ENCODE measurements at places on chromosomes 3 and 15.

DNA sequence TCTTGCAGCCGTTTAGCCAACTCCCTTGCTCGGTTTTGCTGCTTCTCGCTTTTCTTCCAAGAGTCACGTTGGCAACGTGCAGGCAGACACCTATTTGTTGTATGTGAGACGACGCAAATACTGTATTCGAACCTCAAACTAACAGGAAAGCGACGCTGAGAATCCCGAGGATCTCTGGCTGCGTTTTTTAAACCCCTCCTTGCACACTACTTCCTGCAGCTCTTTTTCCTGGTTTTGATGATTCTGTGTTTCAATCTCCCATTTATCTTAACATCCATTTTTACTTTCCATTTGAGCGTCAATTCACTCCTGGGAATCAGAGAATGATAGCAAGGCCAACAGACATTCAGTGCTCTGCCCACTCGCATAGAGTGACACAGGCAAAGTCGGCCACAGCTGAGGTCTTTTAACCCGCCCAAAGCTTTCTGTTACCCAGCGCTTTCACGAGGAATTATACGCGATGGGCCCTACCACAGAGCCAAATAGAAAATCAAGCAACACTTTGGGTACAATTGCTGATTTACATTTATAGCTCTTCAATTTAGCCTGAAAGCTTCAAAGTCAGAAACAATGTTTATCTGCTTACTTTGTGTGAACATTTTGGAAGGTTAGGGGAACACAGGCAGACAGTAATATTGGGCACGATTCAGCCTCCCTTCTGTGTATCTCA is 1.6 kb upstream of the ANXA2 start:
- no peak for DNase-seq

- DNase-seq = no peak
Measured at GRCh38 chr15:63830113-63830512, 3.6 kb downstream of the HERC1 start.

DNA sequence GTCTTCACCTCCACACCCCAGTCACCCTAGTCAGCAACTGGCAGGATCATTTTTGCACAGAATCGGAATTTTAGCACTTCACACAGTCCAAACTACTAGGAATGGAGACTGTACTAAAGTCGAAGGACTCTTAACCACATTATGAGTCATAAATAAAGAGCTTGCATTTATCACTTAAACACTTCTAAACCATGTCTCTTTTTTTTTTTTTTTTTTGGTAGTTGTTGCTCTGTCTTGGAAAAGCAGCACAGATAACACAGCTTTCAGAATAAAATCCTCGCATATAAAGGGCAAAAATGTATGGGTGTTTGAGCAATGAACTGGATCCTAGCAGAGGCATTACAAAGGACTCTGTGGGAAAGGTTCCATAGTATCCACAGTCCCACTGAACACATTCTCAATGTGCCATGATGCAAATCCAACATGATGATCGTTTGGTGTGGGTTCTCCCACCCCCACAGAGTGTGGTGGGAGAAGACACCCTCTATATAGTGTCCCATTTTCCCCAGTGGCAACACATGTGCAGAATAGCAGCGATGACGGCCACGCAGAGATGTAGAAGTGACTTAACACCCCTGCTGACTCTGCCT is 47.1 kb downstream of the FOXP1 start:
- DNase-seq = no peak

- DNase-seq = no peak
Measured at GRCh38 chr3:99865321-99865720, 47.7 kb downstream of the CMSS1 start.

- no peak for DNase-seq
Measured at GRCh38 chr3:165196577-165197480, 645 bp upstream of the SLITRK3 start.

GRCh38 chr3:27696906-27697305 is 25.2 kb downstream of the EOMES start:
- no peak for DNase-seq

GRCh38 chr15:63858881-63859280 is 25.1 kb upstream of the HERC1 start:
- DNase-seq = no peak

DNA sequence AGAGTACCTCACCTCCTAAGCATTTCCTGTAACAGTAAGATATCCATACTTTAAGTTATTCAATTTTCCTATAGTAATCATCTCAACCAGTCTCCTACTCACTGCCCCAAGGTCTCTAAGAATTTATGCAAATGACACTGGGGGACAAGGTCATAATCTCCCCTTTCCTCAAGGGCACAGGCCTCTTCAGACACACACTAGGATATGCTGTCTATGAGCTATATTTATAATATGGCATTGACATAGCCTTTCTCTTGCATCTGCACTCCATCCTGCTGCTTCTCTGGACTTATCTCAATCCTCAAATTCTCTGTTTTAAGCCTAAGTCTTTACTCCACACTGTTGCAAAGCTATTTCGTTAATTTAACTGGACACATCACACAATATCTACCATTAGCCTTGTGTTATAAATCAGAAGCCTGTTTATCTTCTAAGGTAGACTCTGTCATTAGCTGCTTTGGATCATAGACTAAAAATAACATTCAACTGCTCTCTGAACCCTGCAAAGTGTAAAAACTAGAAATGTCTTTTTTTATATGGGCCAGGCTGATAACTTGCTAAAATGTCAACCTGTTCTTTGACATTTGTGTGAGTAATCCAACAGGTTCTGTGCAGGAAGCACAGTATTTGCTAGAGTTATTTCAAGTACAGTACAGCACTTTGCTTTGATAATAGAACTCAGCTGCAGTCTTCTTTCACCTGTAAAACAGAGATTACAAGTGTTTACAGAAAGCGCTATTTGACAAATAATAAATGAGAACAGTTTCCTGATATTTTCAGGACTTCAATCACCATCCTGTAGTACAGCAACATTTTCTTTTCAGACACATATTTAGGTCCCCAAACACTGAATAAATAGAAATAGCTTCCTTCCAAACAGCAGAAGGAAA is 17.8 kb upstream of the SEC62 start:
- DNase-seq = no peak

DNA sequence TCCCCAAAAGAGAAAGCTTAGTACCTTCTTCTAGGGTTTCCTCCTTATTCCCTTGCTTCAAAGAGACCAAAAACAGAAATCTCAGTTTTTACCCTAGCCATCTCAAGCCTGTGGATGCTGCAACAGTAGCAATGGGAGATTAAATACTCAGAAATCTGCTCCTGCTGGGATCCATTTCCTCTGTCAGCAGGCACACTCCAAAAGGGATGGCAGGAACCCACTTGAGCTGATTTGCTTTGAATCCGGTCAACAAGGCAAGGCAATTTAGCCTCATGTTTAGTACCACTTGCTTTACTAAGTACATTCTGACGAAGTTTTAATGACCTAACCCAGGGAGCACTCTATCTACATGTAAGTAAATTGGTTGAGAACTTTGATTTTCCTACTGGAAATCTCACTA is 590.0 kb upstream of the ADAMTS9 start:
- DNase-seq = no peak

- DNase-seq = no peak
Measured at GRCh38 chr15:88736204-88736603, 67.0 kb upstream of the ACAN start.

GRCh38 chr3:187739094-187739560 is 6.1 kb downstream of the BCL6 start:
- DNase-seq = no peak

DNA sequence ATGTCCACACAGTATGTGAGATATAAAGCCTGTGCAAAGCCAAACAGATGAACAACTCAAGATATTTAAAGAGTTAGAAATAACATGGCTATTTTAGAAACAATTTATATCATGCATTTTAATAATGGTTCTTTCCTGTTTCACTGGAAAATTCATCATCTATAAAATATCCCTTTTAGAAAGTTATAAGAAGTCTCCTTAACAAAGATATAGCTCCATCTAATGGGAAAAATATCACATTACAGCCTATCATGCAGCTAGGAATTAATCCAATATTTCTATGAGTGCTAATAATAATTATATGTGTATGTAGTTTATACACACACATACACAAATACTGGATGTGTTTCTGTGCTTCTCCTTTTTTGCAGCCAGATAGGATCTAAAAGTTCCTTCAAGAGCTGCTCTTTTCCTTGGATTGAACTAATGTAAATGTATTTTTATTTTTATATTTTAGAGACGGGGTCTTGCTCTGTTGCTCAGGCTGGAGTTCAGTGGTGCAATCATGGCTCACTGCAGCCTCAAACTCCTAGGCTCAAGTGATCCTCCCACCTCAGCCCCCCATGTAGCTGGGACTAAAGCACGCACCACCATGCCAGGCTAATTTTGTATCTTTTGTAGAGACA is 21.6 kb downstream of the RPL22L1 start:
- no peak for DNase-seq

DNA sequence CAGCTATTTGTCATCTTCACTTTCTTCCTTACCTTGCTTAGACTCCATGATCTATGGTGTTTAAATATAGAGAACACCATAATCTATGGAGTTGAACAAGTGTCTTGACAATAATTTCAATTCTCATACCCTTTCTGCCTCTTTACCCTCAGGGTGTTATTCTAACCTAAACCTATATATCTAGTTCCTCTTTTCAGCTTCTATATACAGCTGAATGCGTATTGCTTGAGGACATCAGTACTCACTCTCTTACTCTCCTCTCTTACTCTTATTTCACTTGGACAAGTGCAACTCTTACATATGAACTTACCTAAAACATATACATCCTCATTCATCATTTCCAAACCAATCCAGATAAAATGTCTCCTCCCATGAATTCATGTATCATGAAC is 187.1 kb downstream of the RAP2B start:
- DNase-seq = no peak

- no peak for DNase-seq
Measured at GRCh38 chr3:48244461-48244860, 3.6 kb downstream of the ZNF589 start.

GRCh38 chr3:135905058-135905724 is 60.3 kb upstream of the PPP2R3A start:
- DNase-seq = no peak

DNA sequence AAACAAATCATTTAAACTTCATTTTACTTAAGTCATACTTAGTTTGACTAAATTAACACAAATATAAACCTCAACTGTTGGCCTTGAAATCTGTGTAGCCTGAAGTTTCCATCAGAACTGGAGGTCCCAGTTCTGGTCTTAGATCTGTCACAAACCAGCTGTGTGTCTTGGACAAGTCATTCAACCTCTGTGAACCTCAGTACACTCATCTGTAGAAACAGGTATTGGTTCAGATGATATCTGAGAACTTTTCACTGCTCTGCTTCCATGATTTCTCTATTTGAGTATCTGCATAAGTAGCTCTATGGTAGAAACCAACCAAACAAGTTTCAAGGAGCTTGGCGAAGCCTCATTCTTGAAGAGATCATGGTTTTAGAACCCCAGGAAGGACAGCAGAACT is 60.4 kb upstream of the SLC2A2 start:
- no peak for DNase-seq

GRCh38 chr3:6250167-6250566 is 610.7 kb upstream of the GRM7 start:
- DNase-seq = no peak

- peak; percentile 65 for DNase-seq
Measured at GRCh38 chr3:67113802-67114407, 115.8 kb downstream of the KBTBD8 start.

GRCh38 chr3:20066850-20067617 is 26.8 kb downstream of the KAT2B start:
- no peak for DNase-seq

- DNase-seq = no peak
Measured at GRCh38 chr3:117665296-117665695, 955.7 kb downstream of the TUSC7 start.

GRCh38 chr3:134801204-134801958 is 6.3 kb downstream of the EPHB1 start:
- DNase-seq = no peak

DNA sequence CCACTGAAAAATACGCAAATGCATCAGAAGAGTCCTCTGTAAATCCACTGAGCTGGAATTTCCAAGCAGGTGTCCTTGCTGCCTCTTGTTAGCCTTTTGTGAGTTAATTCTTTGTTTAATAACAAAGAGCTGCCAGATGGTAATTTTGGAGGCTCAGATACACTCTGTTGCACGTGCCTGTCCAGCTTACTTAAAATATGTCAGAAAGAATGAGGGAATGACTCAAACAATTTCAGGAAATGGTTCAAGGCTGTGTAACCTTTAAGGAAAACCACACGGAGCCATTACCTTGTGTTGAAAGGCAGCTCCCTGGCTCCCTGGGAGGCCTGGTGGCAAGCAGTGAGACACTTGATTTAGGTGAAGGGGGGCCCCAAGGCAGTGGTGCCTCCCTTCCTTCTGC is 302.2 kb upstream of the CTDSPL start:
- no peak for DNase-seq

- DNase-seq = no peak
Measured at GRCh38 chr15:90414408-90415028, 26.5 kb downstream of the IQGAP1 start.

Measured in stimulated activated CD4-positive, alpha-beta T cell treated with anti-CD3 and anti-CD28 coated beads, TNF-alpha, amount 100 ng/mL, for 24 hours (primary cell).